ENCODE measurements at places on chromosomes 2 and 18. TPM values are rescaled to one million over a fixed set of nuclear protein-coding genes. Genes with fewer than 3 reads are reported as not detected.

- no peak for DNase-seq
- H3K4me3 ChIP-seq, result no peak overlapping the region
- H3K27me3 ChIP-seq, result no peaks in the 10 kb centered on the region
- no peaks in the 10 kb centered on the region for H3K4me1 ChIP-seq
Observed at GRCh38 chr2:42847596-42848151, 55.3 kb upstream of the HAAO start.

GRCh38 chr2:32159678-32160077, 6.0 kb upstream of the SLC30A6 start:
- H3K27ac ChIP-seq, result no peak overlapping the region
- H3K4me1 ChIP-seq, result no peaks in the 10 kb centered on the region
- H3K4me3 ChIP-seq, result no peak overlapping the region
- no peak for DNase-seq

DNA sequence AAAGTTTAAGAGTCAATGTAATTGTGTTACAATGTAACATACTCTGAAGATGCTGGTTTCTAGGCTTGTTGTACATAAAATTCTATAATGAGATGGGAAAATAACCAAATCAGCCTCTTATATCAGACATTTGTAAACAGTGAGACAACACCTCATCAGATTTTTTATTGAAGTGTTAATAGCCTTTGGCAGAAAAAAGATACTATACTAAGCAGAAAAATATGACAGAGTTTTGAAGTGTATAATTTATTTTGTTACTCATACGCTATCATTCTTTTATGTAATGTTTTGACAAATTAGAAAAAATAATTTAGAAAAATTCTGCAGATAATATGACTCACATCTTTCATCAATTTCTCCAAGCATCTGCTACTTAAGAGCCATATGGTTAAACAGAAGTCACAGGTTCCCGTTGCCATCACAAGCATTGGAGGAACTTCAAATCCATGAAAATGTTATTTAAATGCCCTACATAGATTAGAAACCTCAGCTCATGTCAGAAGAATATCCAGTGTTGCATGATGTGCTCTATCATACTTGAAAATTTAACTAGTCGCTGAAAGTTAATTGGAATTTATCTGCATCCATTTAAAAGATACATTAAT, 535.4 kb downstream of the LRP1B start:
- H3K4me1 ChIP-seq, result no peaks in the 10 kb centered on the region
- no peak for DNase-seq
- H3K36me3 ChIP-seq, result peaks cover 3% of the 10 kb centered on the region
- no peak overlapping the region for H3K27ac ChIP-seq

DNA sequence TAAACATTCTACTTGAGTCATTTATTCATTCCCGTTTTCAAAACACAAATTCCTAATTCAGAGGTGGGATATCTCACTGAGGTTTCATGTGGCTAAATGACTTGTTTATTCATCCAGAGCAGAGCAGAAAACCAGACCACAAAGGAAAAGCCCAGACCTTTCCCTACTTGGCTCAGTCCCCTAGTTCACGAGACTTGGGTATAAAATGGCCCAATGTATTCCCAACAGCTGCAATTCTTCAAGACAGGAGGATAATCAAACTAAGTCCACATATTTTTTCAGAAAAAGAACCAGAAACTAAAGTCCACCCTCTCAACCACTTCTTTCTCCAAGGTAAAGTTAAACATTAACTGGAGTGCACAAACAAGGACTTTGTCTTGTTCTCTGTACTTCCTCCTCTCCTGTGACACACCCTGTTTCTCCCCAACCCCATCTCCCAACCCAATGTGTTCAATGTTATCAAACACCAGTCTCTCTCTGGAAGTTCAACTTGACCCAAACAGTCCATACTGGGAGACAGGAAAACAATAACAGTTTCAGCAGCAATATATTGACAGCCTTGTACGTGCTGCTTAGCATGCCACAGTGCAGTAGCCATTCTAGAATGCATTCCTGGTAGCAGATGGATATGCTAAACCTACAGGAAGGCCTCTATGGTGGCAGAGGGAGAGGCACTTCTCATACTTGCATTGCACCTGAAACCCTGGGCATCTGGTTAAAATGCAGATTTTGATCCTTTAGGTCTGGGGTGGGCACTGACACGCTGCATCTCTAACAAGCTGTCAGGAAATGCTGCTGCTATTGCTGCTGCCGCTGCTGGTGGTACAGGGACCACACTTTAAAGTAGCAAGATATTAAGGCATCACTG, 110.7 kb downstream of the INO80D start:
- H3K4me3 ChIP-seq, result no peak overlapping the region
- 0 out of 2 replicates have a peak, but pooled peaks cover 8% of the 10 kb centered on the region for H3K4me1 ChIP-seq
- H3K27ac ChIP-seq, result no peak overlapping the region
- no peaks in the 10 kb centered on the region for H3K36me3 ChIP-seq
- DNase-seq, result no peak

DNA sequence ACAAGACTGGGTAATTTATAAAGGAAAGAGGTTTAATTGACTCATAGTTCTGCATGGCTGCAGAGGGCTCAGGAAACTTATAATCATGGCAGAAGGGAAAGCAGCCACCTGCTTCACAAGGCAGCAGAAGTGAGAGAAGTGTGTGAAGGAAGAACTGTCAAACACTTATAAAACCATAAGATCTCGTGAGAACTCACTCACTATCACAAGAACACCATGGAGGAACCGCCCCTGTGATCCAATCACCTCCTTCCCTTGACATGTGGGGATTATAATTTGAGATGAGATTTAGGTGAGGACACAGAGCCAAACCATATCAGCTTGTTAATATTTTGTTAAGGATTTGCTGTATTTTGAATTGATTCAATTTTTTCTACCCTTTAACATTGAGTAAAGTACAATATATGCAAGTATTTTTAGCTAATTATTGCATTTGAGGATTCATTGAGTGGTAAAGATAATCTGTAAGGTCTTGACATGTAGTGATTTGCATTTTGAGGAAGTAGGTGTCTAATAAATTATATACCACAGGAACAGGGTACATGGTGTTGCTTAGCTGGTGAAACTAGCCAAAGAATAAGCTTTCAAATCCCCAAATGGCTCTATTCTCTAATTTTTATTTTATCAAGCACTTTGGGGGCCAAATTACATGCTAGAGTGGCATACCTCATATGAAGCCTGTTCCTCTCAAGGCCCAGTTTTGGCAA, 3.9 kb upstream of the C2orf69 start:
- H3K27me3 ChIP-seq, result no peaks in the 10 kb centered on the region
- no peak for DNase-seq
- no peak overlapping the region for H3K4me3 ChIP-seq
- H3K4me1 ChIP-seq, result no peaks in the 10 kb centered on the region

GRCh38 chr18:79640875-79641274, 38.7 kb upstream of the CTDP1 start:
- H3K36me3 ChIP-seq, result no peaks in the 10 kb centered on the region
- no peaks in the 10 kb centered on the region for H3K27me3 ChIP-seq
- H3K27ac ChIP-seq, result no peak overlapping the region
- DNase-seq, result peak; percentile 3
- H3K4me3 ChIP-seq, result no peak overlapping the region

Gene PAIP2B
- 16.8 TPM for total RNA-seq

DNA sequence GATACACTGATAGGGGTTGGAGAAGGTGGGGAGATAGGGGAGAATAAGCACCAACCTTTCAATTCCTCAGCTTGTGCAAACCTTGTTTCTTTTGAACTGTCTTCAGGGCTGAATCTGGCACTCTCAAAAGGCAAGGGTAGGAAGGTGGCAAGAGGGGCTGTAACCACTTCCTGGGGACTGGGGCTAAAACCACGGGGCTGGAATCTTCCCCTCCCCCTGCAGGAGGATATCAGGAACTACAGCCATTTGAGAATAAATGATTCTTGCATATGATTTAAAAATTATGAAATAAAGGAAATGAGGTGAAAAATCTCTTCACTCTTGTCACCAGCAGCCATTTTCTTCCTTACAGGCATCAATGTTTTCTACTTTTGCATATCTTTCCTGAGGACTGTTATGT, 50.8 kb downstream of the ATOH8 start:
- no peak overlapping the region for H3K4me3 ChIP-seq
- DNase-seq, result no peak
- H3K27ac ChIP-seq, result no peak overlapping the region
- no peaks in the 10 kb centered on the region for H3K27me3 ChIP-seq

Gene DSC3
- total RNA-seq, result 0.61 TPM

DNA sequence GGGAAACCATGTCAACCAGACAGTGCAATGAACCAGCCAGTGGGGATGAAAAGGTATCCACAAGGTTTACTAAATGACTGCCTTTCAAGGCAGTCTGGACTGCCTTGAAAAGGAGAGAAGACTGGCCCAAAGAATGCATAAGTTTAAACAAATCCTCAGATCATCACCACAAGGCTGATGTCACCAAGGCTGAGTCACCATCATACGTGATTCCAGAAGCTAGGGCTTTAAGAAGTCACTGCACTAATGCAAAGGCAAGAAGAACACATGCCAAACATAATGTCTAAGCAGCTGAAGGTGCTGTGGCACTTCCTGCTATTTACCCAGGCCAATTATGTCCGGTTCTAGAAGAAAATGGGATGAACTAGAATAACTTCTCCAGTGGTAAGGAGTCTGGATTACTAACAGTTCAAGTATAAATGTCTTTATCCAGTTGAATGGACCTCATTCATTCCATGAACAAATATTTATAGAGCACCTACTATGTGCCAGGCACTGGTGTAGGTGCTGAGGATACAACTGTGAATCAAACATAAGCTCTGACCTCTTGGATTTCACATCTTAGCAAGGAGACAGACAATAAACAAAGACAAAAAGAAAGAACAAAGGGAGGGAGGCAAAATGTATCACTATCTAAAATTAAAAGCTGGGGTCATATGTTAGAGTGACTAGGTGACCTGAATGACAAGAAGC, 37.6 kb upstream of the ONECUT2 start:
- no peaks in the 10 kb centered on the region for H3K27me3 ChIP-seq
- DNase-seq, result no peak
- no peak overlapping the region for H3K4me3 ChIP-seq
- no peak overlapping the region for H3K27ac ChIP-seq
- H3K4me1 ChIP-seq, result no peaks in the 10 kb centered on the region
- H3K36me3 ChIP-seq, result no peaks in the 10 kb centered on the region

- no peak overlapping the region for H3K4me3 ChIP-seq
- H3K27ac ChIP-seq, result no peak overlapping the region
- no peaks in the 10 kb centered on the region for H3K36me3 ChIP-seq
- H3K4me1 ChIP-seq, result no peaks in the 10 kb centered on the region
- no peaks in the 10 kb centered on the region for H3K27me3 ChIP-seq
- DNase-seq, result no peak
Observed at GRCh38 chr2:237118561-237119155, 33.0 kb downstream of the COPS8 start.

DNA sequence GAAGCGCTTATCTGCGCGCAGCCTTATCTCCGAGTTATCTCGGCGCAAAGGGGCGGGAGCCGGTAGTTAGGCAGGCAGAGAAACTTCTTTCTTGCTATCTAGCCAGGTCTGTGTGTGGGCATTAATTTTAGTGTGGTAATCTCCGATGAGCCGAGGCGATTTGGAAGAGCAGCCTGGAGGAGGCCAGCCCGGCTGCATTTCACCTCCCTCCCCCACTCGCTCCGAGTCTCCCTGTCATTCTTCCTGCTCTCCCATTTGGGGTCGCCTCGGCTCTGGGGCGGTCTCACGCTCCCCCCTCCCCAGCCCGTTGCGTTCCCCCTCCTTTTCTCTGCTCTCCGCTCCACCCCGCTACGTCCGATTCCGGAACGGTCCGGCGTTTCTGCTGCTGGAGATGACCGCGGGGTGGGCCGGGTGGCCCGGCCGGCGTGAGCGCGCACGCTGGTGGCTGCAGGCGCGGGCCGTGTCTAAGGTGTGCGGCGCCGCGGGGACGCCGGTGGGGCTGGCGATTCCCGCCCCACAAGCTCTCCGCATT, 566 bp downstream of the GATA6 start:
- peak overlapping the region; percentile 64 for H3K4me3 ChIP-seq
- no peaks in the 10 kb centered on the region for H3K36me3 ChIP-seq
- H3K27ac ChIP-seq, result no peak overlapping the region
- H3K4me1 ChIP-seq, result 0 out of 2 replicates have a peak, but pooled peaks cover 2% of the 10 kb centered on the region
